PC-3 (cell line): ENCODE measurements at places on chromosomes 7 and 10.

DNA sequence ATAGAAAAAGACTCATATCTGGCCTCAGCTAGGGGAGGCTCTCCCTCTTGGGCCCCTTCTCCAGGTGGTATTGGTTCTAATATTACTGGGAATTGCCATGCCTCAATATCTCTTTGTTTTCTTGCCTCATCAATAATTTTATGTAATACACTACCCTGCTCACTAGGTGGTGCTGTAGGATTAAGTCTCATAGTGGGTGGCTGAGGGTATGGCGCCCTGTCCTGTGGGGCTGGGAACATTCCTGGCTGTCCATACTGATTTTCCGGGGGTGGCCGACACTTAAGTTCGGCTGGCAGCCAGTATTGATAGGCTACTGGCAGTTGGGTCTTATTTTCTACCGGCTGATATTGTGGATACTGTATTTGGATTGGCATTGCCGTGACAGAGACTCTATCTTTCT, 9.0 kb upstream of the TAS2R3 start:
- no peaks in the 10 kb centered on the region for H3K27me3 ChIP-seq
- peaks cover 55% of the 10 kb centered on the region for H3K36me3 ChIP-seq
- peak; percentile 47 for DNase-seq
- no peaks in the 10 kb centered on the region for H3K4me1 ChIP-seq
- no peak overlapping the region for H3K4me3 ChIP-seq

- no peak for DNase-seq
- no peaks in the 10 kb centered on the region for H3K27me3 ChIP-seq
- H3K4me1 ChIP-seq: no peaks in the 10 kb centered on the region
- no peaks in the 10 kb centered on the region for H3K36me3 ChIP-seq
- H3K27ac ChIP-seq: no peak overlapping the region
- no peak overlapping the region for H3K4me3 ChIP-seq
These were observed 36.4 kb upstream of the DLX6 start for GRCh38 chr7:96968981-96969380.

- no peaks in the 10 kb centered on the region for H3K27me3 ChIP-seq
- no peak for DNase-seq
- no peak overlapping the region for H3K4me3 ChIP-seq
- no peak overlapping the region for H3K27ac ChIP-seq
- H3K4me1 ChIP-seq: no peaks in the 10 kb centered on the region
These were observed 50.2 kb upstream of the GNA12 start for GRCh38 chr7:2894118-2894940.

DNA sequence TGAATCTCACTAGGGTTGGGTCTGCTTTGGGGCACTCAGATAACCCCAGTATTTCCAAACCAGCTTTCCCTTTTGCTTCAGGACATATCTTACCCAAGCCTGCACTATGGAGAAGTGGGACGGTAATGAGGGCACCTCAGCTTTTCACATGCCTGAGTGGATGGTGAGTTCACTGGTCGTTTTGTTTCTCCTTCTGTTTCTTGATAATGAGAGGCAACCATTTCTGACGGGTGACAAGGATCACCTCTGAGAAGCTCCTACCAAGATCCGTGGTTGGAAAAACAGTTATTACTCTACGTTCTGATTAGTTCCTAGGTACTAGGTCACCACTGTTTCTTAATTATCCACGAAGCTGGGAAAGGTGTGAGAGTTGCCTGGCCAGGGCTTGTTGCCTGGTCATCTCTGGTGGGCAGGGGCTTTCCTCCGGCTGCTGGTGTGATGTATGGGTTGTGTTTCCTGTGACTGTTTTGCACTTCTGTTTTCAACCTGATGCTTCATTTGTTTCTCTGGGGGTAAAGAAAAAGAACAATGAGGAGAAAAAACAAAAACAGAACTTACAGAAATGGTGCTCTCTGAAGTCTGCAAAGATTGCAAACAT, 65.7 kb upstream of the STRIP2 start:
- peak overlapping the region; percentile 50; the same call in 1 of the 2 replicates for H3K4me3 ChIP-seq
- no peaks in the 10 kb centered on the region for H3K36me3 ChIP-seq
- peak overlapping the region; percentile 60 for H3K27ac ChIP-seq
- DNase-seq: no peak
- H3K4me1 ChIP-seq: peaks cover 14% of the 10 kb centered on the region; the same call in 1 of the 2 replicates

GRCh38 chr10:99430451-99431189, at the start of gene GOT1:
Gene GOT1, minus strand, starts transcription at chr10:99430624. Its CDS starts 59 bp downstream, at chr10:99430565.
- H3K27me3 ChIP-seq: no peaks in the 10 kb centered on the region
- DNase-seq: peak; percentile 98
- H3K36me3 ChIP-seq: no peaks in the 10 kb centered on the region
- H3K4me1 ChIP-seq: peaks cover 6% of the 10 kb centered on the region
- peak within 1 kb of the TSS; percentile 66 for H3K27ac ChIP-seq
- peak within 1 kb of the TSS; percentile 98 for H3K4me3 ChIP-seq

GRCh38 chr7:26688388-26688787, 176.0 kb downstream of the SKAP2 start:
- peaks cover 15% of the 10 kb centered on the region; the same call in 1 of the 2 replicates for H3K4me1 ChIP-seq
- H3K27ac ChIP-seq: no peak overlapping the region
- H3K27me3 ChIP-seq: no peaks in the 10 kb centered on the region

GRCh38 chr10:11861811-11862428, 38.8 kb downstream of the PROSER2 start:
- no peaks in the 10 kb centered on the region for H3K27me3 ChIP-seq
- DNase-seq: no peak
- no peak overlapping the region for H3K4me3 ChIP-seq
- no peaks in the 10 kb centered on the region for H3K4me1 ChIP-seq
- no peak overlapping the region for H3K27ac ChIP-seq

DNA sequence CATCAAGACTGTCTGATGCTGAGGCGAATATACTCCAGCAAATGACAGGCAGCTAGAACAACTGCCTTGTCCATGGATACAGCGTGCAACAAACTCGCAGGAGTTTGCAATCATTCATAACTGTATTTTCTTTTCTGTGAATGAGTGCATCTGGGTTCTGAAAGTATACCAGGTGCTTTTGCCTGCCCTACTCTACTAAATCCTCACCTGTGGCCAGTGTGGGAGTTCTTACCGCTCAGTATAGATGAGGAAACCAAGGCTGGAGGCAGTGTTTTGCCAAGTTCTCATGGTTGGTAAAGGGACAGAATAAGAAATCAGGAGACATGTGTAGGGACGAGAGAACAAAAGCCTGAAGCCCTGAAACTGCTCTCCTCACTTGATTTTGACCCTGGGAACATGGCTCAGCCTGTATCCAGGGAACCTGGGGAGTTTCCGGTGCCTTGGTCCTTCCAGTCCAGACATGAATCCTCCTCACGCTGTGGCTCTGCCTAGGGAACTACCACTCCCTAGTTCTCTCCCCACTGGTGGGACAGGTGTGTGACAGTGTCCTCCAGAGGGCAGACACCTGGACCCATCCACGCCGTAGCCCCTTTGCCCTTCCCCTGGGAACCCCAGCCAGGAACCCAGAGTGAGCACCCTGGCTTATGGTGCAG, 142.0 kb downstream of the CDH23 start:
- H3K4me1 ChIP-seq: no peaks in the 10 kb centered on the region
- DNase-seq: no peak
- no peak overlapping the region for H3K27ac ChIP-seq
- H3K27me3 ChIP-seq: peaks cover 41% of the 10 kb centered on the region

DNA sequence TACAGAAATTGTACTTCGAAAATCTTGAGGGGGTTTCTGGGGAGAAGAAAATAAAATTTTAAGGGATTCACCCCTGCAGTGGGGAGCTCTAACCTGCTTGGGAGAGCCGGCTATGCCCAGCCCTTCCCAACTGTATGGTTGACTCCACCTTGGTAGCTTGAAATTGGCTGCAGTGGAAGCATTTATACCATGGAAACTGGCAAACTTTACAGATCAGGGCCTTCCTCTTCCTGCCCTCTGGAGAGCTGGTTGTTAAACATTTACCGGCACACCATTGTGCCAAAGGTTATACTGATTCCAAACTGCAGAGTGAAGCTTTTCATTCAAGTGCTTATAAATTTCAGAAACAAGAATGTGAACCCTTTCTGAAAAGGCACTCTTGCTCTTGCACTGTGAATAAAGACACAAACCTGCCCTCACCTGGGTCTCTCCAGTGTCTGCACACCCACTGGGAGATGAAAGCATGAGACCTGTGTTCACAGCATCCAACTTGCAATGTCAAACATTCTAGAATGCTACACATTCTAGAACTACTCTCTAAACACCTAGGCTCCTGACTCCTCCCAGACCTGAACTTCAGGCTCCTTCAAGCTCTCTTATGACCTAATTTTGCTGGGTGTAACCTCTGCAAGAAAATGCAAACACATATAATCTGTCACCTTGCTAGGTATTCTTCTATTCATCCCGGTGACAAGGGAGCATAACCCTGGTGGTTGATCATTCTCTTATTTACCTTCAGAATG, 44.7 kb downstream of the ABLIM1 start:
- H3K36me3 ChIP-seq: no peaks in the 10 kb centered on the region
- H3K4me1 ChIP-seq: peaks cover 15% of the 10 kb centered on the region; the same call in 1 of the 2 replicates
- no peak for DNase-seq
- no peak overlapping the region for H3K27ac ChIP-seq
- H3K27me3 ChIP-seq: no peaks in the 10 kb centered on the region
- H3K4me3 ChIP-seq: no peak overlapping the region

- peak; percentile 45 for DNase-seq
- no peak overlapping the region for H3K4me3 ChIP-seq
- H3K36me3 ChIP-seq: peaks cover 45% of the 10 kb centered on the region
- no peaks in the 10 kb centered on the region; the same call in none of the 2 replicates for H3K4me1 ChIP-seq
- no peak overlapping the region for H3K27ac ChIP-seq
These were observed 46.4 kb downstream of the ESYT2 start for GRCh38 chr7:158782761-158783401.

GRCh38 chr7:70765651-70766050, 366.3 kb upstream of the GALNT17 start:
- H3K27ac ChIP-seq: no peak overlapping the region
- no peaks in the 10 kb centered on the region for H3K36me3 ChIP-seq
- H3K27me3 ChIP-seq: no peaks in the 10 kb centered on the region
- no peak for DNase-seq
- no peaks in the 10 kb centered on the region for H3K4me1 ChIP-seq

DNA sequence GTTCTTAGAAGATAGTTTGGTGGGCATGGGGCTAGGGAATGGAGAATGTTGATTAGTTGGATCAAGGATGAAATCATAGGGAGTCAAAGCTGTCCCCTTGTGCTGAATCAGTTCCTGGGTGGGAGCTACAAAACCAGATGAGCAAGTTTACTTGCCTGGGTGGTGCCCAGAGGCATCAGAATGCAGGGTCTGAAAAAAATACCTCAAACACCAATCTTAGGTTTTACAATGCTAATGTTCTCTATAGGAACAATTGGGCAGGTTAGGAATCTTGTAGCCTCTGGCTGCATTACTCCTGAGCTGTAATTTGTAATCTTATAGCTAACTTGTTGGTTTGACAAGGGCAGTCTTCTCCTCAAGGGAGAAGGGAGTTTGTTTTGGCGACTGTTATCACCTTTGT, 34.4 kb downstream of the LHFPL3 start:
- peaks cover 45% of the 10 kb centered on the region for H3K27me3 ChIP-seq
- H3K4me3 ChIP-seq: no peak overlapping the region
- H3K27ac ChIP-seq: no peak overlapping the region
- no peaks in the 10 kb centered on the region; the same call in 1 of the 2 replicates for H3K4me1 ChIP-seq

- no peak overlapping the region for H3K27ac ChIP-seq
- peaks cover 7% of the 10 kb centered on the region; the same call in 1 of the 2 replicates for H3K27me3 ChIP-seq
- DNase-seq: no peak
- no peaks in the 10 kb centered on the region for H3K36me3 ChIP-seq
- no peaks in the 10 kb centered on the region for H3K4me1 ChIP-seq
- no peak overlapping the region for H3K4me3 ChIP-seq
These were observed 52.8 kb upstream of the FIGNL1 start for GRCh38 chr7:50502947-50503346.
